Stimulated activated CD8-positive, alpha-beta memory T cell treated with anti-CD3 and anti-CD28 coated beads, Interleukin-7, amount 100 ng/mL, for 4 hours (primary cell): ENCODE measurements at places on chromosomes 11 and 22.
A peak's percentile ranks its signal among the peaks of the same experiment; 100 is the strongest.

- no peak for DNase-seq
Measured at GRCh38 chr22:45455212-45455611, 41.7 kb downstream of the RIBC2 start.

GRCh38 chr22:22770280-22770871, 117.2 kb upstream of the IGLL5 start:
- no peak for DNase-seq

GRCh38 chr11:96021901-96022650, 98.2 kb upstream of the MTMR2 start:
- no peak for DNase-seq

GRCh38 chr11:72591785-72592502, 82.3 kb downstream of the PDE2A start:
- DNase-seq = peak; percentile 19

- no peak for DNase-seq
Measured at GRCh38 chr22:38353701-38354100, 36.5 kb upstream of the CSNK1E start.

GRCh38 chr22:43205261-43205691, 18.3 kb upstream of the TTLL12 start:
- DNase-seq = no peak

- DNase-seq = no peak
Measured at GRCh38 chr11:126781942-126782341, 218.6 kb downstream of the KIRREL3 start.

- no peak for DNase-seq
Measured at GRCh38 chr22:27906241-27906640, 12.8 kb downstream of the PITPNB start.

GRCh38 chr22:37631448-37632173, 7.9 kb upstream of the SH3BP1 start:
- no peak for DNase-seq

DNA sequence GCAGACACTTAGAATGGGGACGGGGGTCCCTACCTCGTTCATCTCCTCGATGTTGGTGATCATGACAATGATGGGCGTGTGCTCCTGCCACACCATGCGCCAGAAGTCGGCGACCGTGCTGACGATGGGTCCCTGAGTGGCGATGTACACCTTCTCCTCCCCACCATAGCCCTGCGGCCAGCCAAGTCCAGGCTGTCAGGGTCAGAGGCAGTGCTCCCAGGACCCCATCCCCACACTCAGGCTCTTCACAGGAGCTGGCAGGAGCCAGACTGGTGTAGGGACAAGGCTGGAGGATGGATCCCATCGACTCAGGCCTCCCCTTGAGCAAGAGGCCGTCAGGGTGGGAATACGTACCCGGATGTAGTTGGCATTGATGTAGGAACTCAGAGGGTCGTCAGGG, 7.2 kb upstream of the IGSF22 start:
- DNase-seq = no peak

GRCh38 chr11:74749127-74749964, 697 bp downstream of the RNF169 start:
- DNase-seq = peak; percentile 52

GRCh38 chr11:13920756-13921155, 41.8 kb upstream of the SPON1 start:
- DNase-seq = no peak

- no peak for DNase-seq
Measured at GRCh38 chr11:15275141-15275540, 160.4 kb downstream of the INSC start.

DNA sequence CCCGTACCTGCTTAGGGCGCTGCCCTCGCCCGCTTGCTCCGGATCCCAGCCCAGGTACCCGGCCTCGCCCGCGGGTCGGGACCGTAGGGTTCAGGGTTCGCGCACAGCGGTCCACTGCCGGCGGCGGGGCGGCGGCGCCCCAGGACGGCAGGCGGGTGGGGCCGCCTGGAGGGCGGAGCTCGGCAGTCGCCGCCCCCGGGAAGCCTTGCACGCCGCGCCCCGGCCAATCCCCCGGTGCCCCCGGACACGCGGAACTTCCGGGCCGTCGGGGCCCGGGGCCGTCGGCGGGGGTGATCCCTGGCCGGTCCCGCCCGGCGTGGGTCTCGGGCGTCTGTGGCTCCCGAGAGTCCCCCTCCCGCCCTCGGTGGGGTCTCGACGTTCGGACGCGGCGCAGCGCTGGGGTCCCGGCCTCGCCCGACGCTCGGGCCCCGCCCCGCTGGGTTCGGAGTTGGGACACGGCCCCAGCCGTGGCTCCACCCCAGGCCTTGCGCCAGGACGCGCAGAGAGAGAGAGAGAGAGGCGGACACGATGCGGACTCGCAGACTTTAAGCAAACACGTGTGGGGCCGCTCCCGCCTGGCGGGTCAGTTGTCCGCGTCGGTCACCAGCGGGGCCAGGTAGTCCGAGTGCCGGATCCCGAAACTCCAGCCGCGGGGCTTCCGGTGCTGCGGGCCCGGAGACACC, at the start of gene TYMP:
Gene TYMP, minus strand, starts transcription at position 116 of the 683 bp plus-strand sequence. CDS start 303 bp downstream, outside the sequence.
- DNase-seq = peak; percentile 39

DNA sequence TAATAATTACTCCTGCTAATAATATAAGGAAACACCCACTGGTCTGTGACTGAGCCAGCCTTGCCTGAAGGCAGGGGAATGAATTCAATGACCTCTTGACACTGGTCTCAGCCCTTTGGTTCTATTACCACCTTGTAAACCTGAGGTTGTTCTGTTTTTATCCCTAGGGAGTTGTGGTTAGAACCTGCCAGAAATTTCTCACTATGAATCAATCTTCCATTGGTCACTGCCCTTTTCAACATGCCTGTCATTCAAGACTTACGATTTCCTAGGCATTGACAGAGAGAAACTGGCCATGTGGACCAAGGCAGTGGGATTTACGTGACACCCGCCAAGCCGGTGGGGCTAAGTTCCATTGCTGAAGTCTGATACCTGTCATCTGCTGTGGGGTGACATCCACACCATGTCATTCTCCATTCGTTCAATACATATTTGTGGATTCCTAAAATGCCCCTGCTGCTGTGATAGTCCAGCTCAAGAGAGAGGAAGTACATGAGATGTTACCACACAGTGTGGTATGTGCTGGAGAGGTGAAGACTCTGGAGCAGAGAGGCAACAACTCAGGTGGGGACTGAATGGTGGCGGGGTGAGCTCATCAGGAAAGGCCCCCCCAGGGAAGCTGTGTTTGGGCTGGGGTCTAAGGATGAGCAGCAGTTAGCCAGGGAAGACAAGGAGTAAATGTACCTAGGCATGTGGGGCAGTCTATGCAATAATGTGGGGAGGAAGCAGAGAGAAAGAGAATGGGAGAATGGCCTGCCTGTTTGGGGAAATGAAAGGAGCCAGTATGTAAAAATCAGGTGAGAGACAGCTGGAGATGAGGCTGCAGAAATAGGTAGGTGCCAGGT, 15.2 kb upstream of the EHF start:
- DNase-seq = no peak

DNA sequence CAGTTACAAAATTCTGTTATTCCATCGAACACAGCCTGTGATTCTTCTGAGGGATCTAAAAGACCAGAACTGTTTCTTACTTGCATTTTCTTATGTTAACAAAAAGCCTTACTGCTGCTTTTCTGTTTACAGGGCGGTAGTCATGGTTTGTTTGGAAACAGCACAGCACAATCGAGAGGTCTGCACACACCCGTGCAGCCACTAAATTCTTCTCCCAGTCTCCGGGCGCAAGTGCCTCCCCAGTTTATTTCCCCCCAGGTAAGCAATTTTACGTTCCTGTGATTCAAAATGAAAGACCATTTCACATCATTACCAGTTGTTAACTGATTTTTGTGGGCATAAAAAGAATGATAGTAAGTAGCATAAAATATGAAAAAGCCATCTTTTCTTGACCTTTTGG, 60.8 kb upstream of the ADSL start:
- no peak for DNase-seq

DNA sequence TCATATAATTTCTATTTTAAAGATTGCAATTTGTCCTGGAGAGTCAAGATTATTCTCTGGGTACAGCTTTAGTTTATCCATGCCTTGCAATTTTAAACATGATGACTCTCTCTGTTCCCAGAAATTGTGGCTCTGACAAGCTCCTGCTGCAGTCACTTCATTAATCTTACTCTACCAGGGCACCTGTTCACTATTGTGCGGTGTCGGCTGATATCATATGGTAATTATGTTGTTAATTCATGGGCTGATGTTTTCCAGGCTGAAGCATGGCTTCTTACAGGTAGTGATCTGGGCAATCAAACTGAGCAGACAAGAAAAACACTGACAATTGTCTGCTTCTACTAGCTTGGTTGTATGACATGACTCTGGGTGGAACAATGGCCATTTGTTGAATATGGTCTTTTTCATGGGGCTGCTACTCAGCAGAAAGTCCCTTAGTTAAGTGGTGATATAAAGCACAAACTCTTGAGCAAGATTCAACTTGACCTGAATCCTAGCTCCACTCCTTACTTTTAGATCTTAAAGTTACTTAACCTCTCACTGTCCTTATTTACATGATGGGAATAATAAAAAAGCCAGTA, 230.7 kb downstream of the FAT3 start:
- no peak for DNase-seq

DNA sequence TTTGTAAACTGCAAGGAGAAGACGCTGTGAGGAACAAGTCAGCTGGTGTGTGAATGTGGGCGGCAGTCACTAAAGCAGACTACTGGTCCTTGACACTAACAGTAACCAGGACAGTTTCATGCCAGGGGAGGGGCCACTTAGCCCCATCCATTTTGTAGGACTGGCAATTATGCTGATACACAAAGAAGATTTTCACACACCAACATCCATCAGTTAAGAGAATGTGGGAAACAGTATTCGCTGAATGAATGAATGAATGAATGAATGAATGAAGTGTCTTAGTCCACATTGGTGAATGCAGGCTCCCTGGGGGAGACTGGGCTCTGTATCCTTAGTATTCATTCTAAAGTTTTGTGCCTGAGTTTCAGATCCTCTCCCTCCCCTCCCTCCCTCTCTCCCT, 590.4 kb downstream of the BRD1 start:
- no peak for DNase-seq

DNA sequence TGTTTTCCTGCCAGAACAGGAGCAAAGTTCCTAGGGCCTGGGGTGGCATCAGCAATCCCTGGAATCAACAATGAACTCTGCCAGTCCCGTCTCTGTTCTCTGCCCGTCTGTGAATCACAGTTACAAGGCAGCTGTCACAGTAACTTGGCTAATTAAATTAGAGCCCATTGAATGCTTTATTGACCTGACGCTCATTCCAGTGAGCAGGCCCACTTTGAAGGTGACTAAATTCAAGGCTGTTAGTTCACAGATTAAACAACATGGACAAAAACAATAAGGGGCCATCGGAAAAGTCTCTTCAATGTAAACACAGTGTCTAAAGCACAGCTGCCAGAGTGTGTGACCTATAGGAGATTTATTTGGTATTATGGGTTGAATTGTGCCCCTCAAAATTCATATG, 17.7 kb upstream of the TMPRSS5 start:
- no peak for DNase-seq

DNA sequence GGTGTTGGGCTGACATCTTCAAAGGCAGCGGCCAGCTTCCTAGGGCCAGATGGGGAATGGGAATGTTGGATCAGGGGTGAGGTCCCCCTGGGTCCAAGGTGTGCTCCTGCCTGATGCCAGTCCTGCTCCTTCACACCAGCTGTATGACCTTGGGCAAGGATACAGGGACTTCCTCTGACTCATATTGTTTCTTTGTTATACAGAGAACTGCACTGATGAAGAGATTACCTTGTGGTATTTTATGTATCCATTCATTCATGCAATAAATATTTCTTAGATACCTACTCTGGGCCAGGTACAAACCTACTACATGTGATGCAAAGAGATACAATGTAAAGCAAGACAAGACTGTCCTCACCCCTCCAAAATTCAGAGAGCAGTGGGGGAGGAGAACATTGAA, 3.9 kb upstream of the OPCML start:
- no peak for DNase-seq

DNA sequence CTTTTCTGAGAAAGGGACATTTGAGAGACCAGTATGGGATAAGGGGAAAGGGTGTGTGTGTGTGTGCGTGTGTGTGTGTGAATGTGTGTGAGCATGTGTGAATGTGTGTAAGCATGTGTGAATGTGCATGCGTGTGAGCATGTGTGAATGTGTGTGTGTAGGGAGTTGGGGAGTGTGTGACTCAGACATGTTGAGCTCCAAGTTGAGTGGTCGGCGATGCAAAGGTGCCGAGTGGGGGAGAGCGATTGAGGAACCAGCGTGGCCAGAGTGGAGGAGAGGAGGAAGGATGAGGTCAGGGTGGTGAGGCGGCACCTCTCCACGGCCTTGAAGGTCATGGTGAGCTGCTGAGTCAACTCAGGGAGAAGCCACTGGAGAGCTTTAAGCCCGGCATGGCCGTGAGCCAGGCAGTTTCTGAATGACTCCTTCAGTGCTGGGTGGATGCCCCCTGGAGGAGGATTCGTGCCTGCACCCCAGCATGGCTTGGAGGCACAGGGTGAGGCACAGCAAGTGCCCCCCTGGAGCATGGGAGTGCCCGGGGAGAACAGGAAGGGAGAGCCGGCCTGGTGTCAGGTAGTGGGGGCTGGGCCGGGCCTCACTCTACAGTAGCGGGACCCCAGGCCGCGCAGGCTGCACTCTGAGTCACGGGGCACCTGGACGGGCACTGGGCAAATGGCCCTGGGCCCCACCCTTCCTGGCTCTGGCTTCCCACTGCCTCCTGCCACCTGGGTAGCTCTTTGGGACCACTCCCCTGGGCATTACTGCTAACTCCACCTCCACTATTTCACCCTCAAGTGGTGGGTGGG, 8.2 kb upstream of the CCDC88B start:
- peak; percentile 50 for DNase-seq

DNA sequence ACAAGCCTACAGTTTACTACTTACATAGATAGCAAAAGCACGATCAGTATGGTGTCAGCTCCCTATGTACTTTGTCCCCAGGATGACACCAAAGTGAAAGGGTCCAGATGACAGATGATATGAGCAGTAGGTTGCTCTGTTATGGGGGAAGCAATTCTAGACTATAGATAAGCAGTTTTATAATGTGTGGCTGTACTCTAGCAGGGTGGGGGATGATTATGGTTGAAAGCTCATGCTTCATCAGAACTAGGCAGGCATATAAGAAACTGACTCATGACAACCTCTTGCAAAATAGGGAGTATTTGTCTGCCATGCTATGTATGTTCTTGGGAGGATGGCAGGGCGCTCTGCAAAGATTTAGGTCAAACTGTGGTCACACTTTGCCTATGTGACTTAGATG, 158.2 kb upstream of the ZBED5 start:
- DNase-seq = no peak

DNA sequence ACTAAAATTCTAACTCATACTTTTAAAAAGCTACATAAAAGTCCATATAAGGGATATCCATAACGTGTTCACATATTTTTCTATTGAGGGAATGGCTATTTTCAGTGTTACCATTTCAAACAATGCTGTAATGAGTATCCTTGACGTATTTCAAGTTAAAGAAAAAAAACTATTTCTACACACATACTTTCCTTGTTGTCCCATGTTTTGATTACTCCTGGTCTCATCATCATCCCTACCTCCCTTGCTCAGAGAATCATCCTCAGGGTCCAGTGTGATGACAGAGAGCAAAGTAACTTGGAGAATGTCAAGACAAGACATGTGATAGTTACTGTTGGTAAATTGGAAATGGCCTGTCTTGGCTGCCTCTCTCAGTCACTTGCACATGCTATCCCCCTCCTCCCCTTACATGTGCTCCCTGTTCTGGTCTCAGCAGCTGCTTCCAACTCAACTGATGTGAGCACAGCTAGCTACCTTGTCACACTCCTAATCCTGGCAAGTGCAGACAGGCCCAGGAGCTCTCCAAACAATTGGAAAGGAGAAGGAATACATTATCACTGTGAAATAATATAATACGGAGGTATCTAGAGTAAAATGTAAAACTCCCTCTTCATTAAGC, 21.8 kb downstream of the NUMA1 start:
- DNase-seq = no peak

- DNase-seq = no peak
Measured at GRCh38 chr22:42793848-42794405, 63.1 kb downstream of the ARFGAP3 start.
